ENCODE measurements at places on chromosomes 6 and 20.

DNA sequence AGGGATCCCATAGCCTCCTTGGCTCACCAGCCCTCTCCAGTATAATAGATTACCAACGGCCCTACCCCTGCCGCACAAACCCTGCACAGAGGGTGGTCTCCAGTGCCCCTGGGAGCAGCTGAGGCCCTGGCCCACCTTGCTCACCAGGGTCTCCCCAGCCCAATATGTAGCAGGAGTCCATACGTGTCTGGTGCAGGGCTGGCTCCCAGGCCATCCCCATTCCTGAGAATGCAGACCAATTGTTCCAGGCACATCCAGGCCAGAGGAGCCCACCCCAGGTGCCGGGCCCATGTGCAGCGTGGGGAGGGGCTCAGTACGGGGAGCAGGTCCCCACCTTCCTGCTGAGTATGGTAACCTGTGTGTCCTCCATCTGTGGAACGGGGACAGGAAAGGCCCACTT lies 251.9 kb downstream of the TAF4 start:
- DNase-seq, result no peak

DNA sequence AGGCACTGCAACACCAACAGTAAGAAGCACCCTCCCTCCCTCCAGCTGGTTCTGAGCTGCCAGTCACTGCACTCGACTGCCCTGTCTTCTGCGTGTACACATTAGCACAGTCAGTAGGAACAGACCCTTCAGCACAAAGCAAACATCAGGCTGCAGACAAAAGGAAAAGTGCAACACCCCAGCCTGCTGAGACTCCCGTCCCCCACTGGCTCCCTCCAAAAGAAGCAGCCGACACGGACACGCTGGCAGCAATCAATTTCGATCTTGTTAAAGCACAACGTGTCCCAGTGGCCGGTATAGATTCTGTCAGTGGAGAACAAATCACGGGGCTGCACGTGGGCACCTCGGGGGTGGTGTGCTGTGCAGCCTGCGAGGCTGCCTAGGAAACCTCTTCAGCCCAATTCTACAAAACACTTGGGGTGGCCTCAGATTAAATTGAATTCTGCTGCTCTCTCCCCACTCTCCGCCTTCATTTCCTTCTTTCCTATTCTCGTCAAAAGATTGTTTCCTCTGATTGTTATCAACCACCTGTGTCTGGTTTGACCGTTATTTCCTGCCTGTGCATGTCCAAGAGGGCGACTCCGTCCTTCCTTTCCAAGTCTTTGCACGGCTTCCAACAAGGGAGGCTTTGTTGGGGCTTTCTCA lies 38.7 kb downstream of the TRAF3IP2 start:
- no peak for DNase-seq

DNA sequence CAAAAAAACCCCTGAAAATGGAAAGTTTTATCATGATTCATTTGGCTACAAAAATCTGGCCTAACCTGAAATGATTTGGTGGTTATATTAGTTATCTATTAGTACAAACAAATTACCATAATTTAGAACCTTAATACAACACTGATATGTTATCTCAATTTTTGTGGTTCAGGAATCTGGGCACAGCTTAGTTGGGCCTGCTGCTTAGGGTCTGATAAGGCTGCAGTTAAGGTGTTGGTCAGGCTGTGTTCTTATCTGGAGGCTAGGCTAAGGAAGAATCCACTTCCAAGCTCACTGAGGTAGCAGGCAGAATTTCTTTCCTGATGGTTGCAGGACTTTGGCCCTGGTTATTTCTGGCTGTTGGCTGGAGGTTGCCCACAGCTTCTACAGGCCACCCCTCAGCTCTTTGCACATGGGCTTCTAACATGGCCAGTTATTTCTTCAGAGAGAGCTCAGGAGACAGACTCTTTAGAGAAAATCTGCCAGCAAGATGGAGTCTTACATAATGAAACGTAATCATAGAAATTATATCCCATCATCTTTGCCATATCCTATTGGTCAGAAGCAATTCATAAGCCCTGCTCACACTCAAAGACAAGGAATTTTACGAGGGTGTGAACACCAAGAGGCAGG lies 11.4 kb downstream of the TRIM38 start:
- no peak for DNase-seq

GRCh38 chr6:64482631-64483030 lies 847.0 kb downstream of the PHF3 start:
- DNase-seq, result no peak

DNA sequence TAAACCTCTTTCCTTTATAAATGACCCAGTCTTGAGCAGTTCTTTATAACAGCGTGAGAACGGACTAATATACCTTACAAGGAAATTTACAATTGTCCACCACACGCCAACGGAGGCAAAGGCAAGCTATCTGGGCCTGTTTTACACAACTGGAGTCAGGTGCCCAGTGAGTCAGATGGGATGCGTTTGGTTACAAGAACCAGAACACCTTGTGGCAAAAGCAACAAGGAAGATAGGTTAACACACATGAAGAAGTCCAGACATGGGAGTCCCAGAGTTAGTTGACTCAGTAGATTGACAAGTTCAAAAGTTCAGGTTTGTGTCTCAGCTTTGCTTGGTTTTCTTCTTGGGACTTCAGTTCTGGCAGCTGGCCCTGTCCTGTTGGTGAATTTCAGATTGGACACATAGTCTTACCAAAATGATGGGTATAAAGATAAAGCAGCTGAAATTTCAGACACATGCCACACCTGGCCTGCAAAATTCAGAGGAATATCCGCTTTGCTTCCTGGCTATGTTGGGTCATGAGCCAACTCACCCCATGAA lies 97.9 kb downstream of the PXDC1 start:
- DNase-seq, result no peak

- DNase-seq, result peak; percentile 43
Measured at GRCh38 chr20:38804682-38805501, 605 bp upstream of the PPP1R16B start.

DNA sequence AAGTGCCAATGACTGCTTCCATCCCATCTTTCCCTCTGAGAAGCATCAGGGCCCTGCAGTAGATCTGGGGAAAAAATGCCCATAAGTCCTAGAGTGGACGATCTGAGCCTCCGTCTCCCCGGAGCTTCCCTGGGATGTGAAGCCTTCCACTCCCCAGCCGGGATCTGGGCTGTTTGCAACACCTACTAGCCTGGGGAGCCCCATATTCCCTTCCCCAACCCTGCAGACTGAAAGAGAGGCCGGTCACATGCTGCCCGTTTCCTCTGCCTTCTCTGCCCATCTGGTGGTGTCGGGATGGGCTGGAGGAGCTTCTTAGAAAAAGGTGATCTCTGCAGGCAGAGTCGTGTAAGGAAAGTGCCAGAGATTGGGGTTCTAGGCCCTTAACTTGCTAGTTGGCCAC lies 1.1 kb downstream of the SNPH start:
- DNase-seq, result no peak

- peak; percentile 48 for DNase-seq
Measured at GRCh38 chr6:26223650-26224546, 136.7 kb downstream of the HFE start.

DNA sequence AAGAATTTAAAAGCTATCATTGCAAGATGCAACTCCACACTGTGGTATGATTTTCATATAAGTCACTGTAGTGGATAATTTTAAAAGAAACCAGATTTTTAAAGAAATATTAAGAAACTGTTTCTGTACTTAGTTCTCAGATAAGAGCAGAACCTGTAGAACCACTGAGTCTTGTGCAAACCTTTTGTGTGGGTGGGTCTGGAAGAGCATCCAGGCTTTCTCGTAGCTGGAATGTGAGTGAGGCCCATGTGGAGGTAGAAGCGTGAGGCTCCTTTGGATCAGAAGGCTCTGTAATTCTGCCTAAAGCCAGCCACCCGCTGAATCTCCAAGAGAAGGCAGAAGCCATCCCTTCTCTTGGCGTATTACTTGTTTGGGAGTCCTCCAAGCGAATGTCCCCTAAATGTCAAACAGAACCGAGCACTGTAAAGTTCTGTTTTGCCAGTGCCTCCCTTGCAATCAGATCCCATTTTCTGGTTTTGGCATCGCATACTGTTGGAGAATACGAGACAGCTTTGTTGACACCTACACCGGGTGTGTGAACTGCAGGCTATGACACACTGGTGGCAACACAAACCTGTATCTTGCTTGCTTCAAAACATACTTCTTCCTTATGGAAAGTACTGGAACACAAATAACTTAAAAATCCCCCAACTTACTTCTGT lies 188.7 kb downstream of the FOXC1 start:
- DNase-seq, result no peak

GRCh38 chr6:16224409-16224808 lies 14.0 kb upstream of the GMPR start:
- DNase-seq, result no peak

- DNase-seq, result no peak
Measured at GRCh38 chr6:132728616-132729015, 14.8 kb upstream of the VNN1 start.

DNA sequence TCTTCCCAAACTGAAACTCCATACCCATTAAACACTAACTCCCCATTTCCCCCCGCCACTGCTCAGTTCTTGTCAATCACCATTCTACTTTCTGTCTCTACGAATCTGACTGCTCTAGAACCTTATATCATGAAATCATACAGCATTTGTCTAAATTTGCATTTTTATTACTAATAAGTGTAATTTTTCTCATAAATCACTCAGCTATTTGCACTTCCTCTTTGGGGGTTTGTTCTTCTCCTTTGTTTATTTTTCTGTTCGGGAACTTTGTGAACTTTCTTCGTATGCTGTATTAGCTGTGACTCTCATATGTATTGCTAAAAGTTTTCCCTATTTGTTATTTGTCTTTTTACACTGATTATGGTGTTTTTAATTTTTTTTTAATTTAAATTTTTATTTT lies 152.2 kb downstream of the SLC16A10 start:
- DNase-seq, result no peak

GRCh38 chr20:3162080-3162611 lies 2.5 kb upstream of the FASTKD5 start:
- DNase-seq, result no peak

DNA sequence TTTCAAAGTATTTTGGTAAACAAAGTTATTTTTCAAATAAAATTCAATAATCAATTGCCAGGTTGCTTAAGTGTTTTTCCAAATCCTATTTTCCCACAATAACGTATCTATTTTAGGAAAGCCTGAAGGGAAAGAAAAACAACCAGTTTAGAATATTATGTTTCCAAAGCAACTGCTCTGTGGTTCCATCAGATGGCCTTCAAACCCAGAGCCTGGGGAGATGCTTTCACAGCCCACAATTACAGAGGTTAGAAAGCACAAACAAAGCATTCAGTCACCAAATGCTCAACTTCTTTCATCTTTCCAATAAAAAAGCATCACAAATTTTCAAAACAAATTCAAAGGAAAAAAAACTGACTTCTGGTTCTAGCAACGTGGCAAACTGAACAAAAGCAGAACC lies 66.0 kb downstream of the ELOVL5 start:
- DNase-seq, result no peak

- DNase-seq, result no peak
Measured at GRCh38 chr6:63774961-63775360, 139.4 kb downstream of the PHF3 start.

DNA sequence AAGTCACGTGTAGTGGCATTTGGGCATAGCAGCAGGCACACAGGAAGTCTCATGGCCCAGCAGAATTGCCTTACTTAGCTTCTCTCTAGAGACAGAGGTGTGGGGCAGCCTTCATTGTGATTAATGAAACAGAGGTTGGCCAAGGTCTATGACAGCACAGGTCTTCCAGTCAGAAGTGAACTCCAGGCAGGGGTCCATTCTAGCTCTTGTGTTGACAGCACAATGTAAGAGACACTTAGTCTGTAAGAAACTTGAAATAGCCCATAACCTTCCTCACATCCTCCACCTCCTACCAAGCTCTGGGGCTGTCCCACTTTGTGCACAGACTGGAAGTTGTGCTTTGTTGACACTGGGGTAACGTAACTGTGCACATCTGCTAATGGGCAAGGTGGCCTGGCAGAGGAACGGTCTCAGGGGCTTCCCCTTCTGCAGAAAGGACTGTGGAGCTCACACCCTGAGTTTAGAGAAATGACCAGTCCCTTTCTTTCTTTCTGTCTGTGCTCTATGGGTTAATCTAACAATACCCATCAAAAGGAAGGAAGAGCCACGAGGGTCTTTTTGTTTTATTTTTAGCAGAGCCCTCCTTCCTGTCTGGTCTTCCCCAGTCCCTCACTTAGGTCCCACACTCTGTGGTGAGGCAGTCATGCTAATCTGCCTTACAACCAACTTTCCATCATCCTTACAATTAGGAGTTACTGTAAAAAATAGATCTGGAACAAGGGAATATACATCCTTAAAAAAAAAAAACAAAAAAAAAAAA lies 35.6 kb upstream of the TAGAP start:
- DNase-seq, result no peak

DNA sequence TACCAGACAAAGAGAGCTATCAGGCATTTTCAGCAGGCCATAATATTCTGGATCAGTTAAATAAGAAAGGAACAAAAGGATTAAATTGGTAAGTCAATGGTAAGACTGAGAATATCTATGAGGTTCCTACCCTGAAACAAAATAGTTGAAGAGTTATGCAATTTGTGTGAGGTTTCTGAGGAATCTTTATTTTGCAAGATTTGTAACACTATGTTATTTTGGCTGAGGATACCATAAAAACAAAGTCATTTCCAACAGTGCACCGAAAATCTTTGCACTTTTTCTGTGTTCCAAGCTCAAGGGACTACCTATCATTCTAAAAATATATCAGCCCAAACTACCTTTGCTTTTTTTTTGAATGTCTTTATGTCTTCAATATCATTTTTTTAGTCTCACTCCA lies 383.3 kb upstream of the CITED2 start:
- DNase-seq, result no peak

DNA sequence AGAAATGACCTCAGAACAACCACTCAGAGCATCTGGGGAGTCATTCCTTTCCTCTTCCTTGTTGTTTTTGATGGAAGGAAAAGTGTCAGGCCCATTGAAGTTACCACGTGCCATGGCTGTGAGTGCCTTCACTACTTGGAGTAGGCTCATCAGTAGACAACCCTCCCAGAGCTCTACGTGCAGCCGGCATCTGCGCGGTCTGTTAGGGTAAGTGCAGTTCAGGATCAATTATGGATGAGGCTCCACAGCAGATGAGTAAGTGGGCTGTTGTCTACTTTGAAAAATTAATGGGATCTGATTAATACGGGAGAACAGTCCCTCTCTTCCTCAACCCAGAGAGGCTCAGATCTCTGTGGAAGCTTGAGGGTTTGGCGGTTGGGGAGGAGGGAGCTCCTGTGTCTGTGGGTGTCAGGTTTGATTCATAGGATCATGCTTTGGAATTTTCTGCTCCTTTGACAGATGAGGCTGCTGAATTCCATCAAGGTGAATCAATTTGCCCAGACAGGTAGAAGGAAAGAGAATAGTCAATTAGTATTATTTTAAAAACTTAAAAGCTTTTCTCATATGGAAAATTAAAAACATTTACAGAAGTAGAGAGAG lies 93.8 kb upstream of the TOX2 start:
- DNase-seq, result no peak
